ENCODE measurements at places on chromosomes 4 and X.

DNA sequence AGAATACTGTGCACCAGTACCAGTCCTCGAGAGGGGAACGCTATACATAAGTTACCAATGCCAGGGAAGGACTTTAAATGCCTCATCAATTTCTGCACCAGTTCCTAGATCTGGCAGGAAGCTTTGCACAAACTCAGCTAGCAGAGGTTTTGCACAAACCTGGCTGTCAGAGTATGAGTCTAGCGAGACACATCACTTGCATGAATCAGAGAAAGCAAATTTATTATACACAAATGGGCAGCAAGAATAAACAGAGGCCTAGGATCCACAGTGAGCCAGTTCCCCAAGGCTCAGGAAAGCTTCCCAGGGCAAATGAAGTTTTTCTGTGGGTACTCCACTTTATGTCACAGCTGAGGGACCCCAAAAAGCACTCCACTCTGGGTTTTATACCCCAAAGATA, 523.5 kb downstream of the CFAP47 start:
- DNase-seq, result no peak

DNA sequence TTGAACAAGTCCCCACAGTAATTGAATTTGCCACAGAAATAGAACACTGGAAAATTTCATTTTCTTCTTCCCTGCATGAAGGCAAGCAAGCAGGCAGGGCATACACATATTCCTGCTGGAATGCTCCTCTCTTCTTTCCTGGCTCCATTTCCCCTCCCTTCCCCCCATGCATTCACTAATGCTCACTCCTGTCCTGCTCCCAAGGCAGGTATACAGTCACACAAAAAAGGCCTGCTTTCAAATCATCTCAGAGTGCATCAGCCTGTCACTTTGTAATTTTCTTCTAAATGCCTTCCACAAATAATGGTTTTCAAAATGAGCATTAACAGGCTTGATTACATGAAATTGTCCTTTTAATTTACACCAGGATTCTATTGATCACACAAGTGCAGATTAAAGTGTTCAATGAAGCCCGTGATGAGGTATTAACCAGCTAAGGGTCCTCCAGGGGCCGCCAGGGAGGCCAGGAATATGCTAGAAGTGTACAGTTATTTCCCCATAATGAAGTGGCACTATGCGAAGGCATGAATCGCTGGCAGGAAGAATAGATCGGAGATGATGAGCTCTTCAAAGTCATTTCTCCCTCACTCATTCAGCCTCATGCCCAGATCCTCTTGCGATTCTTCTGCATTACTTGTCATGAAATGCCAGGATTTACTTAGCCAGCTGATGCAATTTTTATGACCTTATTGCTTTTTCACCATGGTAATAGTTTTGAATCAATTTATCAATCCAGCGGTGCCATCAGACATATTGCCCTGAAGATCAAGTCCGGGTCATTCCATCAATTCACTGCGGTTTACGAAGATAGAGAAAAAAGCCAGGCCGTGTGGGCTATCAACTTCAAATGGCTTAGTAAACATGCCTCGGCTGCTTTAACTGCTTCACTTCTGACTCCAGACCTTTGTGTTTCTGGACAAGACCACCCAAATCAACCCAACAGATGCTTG, 243.5 kb downstream of the GPAT3 start:
- no peak for DNase-seq

GRCh38 chr4:144808034-144808433, 162.1 kb downstream of the HHIP start:
- DNase-seq, result no peak

DNA sequence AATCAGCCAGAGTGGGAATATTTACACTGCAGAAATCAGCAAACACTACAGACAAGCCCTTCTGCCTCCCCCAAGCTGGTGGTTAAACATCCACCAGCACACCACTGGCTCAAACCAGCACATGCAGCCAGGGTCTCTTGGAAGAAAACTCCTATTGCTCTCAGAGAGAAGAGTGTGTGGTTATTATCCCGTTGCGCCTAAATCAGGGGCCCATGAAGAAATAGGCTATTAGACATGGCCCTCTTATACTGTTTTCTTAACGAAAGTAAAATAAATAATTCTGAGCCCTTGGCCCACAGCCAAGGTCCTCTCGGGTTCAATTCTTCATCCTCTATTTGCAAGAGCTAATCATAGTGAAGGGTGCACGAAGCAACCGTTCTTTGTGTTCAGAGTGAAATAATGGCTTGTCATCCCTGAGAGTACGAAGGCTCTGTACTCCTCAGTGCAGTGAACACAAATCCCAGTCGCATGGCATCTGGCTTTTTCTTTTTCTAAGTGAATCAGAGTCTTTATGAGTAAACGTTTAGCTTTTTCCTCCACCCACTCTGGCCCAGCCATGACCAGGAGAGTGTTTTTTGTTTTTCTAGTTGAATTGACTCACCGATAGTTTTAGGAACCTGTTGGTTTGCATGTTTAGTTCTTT, 33.4 kb upstream of the RBM47 start:
- DNase-seq, result no peak

DNA sequence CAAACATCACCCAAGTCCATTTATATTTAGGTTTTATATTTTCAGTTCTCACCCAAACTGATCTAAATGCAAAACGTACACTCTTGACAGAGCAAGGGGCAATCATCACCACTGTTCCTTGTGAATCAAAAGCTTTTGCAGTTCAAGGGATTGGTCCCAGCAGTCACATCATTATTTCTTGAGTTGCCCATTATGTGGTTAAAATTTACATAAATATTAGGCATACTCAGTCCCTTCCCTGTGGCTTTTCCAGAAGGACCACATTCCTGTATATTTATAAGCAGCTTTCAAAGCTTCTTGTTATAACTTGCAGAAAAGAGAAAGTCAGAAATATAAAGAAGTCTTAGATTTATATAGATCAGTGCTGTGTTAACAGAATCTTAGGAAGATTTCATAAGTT, 224.4 kb downstream of the CLCN4 start:
- no peak for DNase-seq

DNA sequence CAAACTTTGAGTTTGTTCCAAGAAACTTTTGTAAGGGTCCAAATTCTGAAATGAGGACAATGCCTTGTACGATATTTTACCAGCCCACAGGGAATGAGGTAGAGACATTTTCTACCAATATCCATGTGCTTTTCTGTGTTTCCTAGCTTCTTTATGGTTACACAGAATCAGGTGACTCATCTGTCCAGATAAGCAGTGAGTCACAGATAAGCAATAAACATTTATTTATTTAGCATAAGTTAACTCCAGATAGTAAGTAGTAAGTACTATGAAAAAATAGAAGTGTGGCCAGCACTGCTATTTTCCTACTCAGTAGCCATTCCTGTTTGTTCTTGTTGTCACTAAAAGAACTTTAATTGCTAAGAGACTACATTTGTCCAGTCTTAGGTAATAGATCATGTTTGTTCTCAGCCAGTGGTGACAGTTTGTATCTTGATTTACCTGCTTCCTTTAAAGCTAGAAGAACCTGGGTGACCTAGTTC, 7.4 kb downstream of the AFF1 start:
- DNase-seq, result no peak
